Mammary epithelial cell (primary cell): ENCODE measurements at places on chromosomes 4 and X. TPM values are rescaled to one million over a fixed set of nuclear protein-coding genes. Genes with fewer than 3 reads are reported as not detected.

Gene GATA1
- total RNA-seq, result not detected in 2 replicates

Gene CXCL3
- total RNA-seq, result 1.3 TPM

Gene SMAD1
- 27.6 and 30.0 TPM in 2 replicates for total RNA-seq

Gene USP46
- total RNA-seq, result 24.9 and 27.3 TPM in 2 replicates

Gene PAQR3
- total RNA-seq, result 21.7 TPM

Gene TRIM75
- not detected for total RNA-seq

Gene SMIM43
- total RNA-seq, result not detected

Gene EFHC2
- total RNA-seq, result 2.2 TPM

Gene WNK3
- total RNA-seq, result 0.21 and 0.32 TPM in 2 replicates

Gene APLN
- under 0.01 TPM for total RNA-seq

Gene USP17L29
- total RNA-seq, result not detected in 2 replicates

Gene CCKAR
- not detected for total RNA-seq

Gene GDPD2
- 0.21 and 0.45 TPM in 2 replicates for total RNA-seq

Gene LRPAP1
- 121 TPM for total RNA-seq

DNA sequence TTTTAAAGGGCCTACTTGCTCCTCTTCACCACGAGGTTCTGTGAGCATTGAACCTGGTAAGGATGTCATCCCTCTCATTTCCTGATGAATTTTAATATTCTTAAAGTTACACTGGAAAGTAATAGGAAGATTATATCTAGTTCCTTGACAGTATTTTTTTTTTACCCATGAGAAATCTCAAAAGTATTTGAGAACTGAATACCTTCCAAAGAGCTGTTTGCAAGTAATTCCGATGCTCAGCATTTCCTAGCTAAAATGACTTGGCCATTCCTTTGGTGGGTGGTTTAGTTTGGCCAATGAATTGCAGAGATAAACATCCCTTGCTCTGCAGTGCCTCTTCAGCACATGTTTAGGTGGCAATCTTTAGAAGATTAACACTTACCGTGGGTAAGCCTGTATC lies 110.2 kb upstream of the WDR1 start:
- no peak for DNase-seq

DNA sequence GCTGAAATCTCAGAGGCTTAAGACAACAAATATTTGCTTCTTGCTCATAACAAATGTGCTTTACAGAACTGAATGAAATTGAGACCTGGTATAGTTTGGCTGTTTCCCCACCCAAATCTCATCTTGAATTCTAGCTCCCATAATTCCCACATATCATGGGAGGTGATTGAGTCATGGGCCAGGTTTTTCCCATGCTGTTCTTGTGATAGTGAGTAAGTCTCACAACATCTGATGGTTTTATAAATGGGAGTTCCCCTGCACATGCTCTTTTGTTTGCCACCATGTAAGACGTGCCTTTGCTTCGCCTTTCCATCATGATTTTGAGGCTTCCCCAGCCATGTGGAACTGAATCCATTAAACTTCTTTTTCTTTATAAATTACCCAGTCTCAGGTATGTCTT lies 221.1 kb upstream of the DIPK2B start:
- peak; percentile 52 for DNase-seq

GRCh38 chr4:25925486-25926201 lies 11.6 kb downstream of the SMIM20 start:
- peak; percentile 20 for DNase-seq

- no peak for DNase-seq
These were observed 251.9 kb upstream of the NR3C2 start for GRCh38 chr4:148693913-148694649.

DNA sequence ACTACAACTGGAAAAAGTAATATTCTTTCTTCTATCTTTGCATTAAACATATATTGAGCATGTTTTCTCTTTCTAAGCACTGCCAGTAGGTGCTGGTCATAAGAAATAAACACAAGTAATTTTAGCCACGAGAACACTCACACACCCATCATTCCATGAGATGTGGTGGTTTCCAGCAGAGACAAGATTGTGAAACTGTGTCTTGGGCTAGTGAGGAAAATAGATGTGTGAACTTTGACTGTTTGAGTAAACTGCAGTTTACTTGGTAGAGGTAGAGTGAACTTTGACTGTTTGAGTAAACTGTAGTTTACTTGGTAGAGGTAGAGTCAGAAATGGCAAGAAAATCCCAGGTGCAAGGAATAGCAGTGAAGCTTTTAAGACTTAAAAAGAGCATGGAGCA lies 300.9 kb upstream of the HS3ST1 start:
- peak; percentile 61 for DNase-seq

DNA sequence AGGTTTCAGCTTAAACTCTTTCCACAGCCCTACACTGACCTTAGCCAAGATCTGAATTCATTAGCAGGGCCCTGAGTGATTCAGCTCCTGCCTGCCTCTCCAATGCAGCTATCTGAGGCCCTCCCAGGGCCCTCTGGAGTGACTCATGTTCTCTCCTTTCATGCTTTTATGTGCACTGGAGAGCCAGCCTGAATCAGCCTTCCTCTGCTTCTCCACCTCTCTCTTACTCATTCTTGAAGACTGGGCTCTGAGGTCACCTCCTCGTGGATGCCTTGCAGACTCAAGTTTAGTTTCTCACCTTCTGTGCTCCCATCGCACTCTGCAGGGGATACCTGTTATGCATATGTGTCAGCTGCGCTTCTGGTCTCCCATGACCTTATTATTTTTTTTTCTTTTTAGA lies 3.1 kb upstream of the OCIAD2 start:
- peak; percentile 99 for DNase-seq

- DNase-seq, result no peak
These were observed 934.5 kb upstream of the TENM3 start for GRCh38 chr4:181308476-181309312.

- DNase-seq, result no peak
These were observed 215.9 kb downstream of the NR3C2 start for GRCh38 chr4:148226341-148226740.

GRCh38 chr4:113013751-113014150 lies 35.7 kb upstream of the ANK2 start:
- DNase-seq, result no peak

DNA sequence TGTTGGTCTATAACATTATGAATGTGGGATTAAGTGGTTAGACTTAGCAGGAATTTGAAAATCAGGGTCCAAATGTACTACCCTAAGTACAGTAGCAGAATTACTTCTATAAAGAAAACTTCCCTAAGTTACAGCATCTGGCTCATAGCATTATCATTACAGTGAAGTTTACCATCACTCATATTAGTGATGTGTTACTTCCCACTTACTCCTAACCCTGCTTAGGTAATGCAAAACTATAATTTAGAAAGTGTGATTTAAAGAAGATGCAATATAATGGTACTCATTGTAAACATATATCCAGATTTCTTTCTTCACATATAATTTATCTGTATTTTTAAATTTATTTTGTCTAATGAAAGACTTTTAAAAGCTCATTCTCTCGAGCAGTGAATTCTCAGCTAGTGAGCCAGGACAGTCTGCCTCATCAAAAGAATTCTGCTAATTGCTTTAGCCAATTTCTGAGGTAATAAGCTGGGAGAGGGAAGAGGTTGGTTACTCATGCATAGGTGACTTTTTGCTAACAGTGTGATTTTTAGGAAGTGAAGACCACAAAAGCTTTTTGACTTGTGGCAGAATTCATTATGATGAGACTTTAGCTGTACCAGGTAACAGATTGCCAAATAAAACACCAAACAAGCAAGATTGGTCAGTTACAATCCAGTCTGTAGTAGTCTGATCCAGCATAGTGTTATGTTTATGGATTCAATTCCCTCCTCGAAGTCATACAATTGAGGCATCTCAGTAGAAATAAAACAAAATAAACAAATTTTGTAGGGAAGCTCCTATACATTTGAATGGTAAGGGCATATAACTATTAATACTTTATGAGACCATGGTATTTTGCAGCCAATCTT lies 21.0 kb downstream of the PLS3 start:
- peak; percentile 46 for DNase-seq

GRCh38 chrX:15438332-15438731 lies 54.1 kb upstream of the VEGFD start:
- no peak for DNase-seq

- no peak for DNase-seq
These were observed 68.7 kb upstream of the ADAD1 start for GRCh38 chr4:122309988-122310626.

DNA sequence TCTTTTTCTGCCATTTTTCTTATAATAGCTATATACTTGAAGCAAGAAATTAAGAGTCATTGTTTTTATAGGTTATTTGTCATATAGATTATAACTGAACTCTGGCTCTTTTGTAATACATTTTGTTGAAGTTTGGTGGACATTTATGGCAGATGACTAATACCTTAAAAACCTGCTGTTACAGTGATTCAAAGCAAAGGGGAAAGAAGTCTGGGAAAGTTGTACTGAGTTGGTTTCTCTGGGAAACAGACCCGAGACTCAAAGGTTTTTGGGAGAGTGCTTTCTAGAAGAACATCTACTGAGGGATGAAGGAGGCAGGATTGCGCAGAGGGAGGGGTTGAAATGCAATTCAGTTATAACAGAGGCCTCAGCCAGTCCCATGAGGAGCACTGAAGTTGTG lies 35.9 kb downstream of the NAP1L5 start:
- peak; percentile 81 for DNase-seq

DNA sequence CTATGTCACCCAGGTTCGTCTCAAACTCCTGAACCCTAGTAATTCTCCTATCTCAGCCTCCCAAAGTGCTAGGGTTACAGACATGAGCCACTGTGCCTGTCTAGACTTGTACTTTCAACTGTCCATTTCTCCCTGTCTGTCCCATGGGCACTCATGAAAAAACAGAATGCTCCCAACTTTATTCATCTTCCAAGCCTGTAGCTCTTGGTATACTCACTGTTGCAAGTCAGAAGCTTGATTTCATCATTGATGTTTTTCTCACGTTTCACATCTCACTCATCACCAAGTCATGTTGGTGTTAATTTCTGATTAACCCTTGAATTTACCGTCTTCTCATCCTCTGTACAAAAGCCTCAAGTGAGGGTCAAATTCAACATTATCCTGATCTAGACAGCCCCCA lies 7.3 kb upstream of the SRP72 start:
- peak; percentile 24 for DNase-seq

DNA sequence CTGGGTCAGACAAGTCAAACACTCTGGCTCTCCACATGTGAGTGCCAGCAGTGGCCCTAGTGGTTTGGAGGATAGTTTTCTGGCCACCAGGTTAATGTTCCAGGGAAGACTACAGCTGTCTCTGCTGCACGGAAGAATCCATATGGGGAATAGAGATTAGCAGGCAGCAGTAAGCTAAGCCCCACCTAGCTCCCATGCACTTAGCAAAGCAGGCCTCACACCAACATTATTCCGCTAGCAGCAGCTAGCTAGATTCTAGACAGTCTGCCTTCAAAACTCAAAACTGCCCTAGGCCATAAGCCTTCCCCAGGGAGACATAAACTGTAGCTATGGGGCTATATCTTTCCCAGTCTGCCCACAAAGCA lies 203.4 kb downstream of the CHIC1 start:
- DNase-seq, result no peak

DNA sequence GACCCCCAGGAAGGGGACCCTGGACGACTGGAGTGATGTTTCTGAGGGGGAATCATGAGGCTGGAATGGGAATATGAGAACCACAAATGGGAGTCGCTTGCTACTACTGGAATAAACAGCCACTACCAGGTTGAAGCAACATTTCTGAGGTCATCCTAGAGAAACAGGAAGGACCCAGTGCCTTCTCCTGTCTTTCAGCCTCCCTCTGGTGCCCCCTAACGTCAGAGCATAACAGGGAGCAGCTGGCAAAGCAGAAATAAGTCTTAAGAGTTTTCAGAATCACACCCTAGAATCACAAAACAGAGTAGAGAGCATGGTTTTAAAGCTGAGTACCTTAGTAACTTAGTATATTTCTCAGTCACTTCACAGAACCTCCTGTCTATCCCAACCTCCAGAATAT lies 347.8 kb upstream of the PITX2 start:
- DNase-seq, result peak; percentile 32

DNA sequence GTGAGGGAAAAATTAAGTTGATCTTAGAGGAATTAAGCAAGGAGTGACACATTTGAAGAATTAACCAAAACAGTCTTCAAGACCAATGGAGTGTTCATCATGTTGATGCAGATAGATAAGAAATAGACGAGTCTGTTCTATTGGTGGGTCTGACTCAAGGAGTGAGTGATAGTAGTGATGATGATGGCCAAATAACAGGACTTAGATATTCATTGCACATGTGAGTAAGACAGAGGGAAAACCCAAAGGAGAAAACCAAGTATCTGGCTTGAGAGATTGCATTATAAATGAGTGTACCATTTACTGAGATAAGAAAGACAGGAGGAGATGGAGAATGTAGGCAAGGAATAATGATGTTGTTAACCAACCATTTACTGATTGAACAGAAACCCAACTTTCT lies 321.3 kb downstream of the ADGRL3 start:
- DNase-seq, result peak; percentile 38

DNA sequence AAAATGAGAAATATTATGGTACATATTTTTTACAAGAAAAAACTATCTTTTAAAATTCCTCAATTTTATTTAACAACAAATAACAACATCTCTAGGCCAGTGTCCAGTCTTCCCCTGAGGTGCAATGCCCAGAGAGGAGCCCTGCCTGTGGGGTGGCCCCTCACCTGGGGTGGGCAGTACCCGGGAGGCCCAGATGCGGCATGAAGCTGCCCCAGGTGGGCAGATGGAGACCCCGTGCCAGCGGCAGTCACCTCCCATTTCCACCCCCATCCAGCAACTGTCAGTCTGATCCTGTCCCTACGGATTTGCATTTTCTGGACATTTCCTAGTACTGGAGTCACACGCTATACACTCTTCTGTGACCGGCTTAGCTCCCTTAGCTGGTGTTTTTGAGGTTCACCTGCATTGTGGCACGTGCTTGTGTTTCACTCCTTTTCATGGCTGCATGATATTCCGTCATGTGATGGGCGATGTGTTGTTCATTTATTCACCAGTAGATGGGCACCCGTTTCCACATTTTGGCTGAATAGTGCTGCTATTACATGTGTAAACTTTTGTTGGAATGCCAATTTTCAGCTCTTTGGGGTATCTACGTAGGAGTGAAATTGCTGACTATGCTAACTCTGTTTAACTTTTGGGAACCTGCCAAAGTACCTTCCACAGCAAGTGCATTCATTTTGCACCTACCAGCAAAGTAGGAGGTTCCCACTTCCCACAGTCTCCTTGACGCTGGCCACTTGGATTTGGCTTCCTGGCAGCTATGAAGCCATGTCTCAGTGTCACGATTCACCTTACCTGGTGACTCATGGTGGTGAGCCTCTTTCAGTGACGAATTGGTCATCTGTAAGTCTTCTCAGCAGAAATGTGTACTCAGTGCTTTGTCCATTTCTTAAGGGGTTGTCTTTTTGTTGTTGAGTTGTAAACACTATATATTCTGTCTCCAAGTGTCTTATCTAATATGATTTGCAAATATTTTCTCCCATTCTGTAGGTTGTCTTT lies 11.7 kb upstream of the MAEA start:
- peak; percentile 61 for DNase-seq

GRCh38 chr4:84856468-84857049 lies 109.9 kb downstream of the WDFY3 start:
- DNase-seq, result no peak

DNA sequence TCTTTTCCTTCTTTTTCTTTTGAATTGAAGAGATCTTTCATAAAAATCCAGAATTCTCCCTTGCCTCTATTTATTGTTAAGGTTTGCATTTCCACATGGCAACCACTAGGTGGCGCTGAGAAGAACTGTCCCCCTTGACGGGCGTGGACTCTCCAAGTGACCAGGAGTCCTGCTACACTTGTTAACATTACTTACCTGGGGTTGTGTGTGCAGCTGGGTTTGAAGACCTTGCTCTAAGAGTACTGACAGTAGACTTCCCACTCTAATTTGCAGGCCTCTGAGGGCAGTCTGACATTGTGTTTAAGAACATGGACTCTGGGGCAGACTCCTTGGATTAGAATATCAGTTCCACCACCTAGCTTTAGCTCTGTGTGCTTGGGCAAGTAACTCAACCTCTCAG lies 52.8 kb downstream of the GPRIN3 start:
- DNase-seq, result peak; percentile 17
